T-cell (primary cell): ENCODE measurements at places on chromosomes 5 and 9.

DNA sequence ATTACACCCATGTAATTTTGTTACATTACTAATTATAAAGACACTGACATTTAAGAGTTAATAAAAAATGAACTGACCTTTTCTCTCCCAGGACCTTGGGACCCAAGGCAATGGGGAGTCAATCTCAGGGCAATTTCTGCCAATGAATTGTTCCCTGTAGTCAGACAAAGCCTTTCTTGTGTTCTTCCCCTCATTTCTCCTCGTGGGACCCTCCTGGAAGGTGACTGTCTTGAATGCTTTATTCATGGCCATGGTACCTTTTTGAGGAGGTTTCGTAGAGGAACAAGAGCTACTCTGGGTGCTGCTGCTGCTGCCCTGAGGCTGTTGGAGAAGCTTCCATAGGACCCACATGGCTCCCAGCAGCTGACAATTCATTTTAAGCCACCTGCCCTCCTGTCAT is 190.3 kb downstream of the SNX18 start:
- DNase-seq: no peak

DNA sequence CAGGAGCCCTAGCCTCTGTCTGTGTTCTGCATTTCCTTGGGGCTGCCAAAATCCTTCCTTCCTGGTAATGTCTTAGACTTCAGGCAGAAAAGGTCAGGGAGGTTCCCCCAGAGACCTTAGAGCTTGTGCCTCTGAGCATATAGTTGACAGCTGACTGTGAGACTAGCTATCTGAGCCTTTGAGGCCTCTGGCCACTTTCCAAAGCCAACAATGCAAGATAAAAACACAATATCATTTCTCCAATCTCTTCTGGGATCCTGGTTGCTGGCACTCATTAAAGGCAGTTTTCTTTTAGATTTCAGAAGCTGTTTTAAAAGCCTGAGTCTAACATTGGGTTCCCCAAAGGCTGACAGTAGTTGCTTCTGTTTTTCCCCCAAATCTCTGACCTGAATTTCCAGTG is 13.2 kb upstream of the GLRA1 start:
- DNase-seq: no peak

DNA sequence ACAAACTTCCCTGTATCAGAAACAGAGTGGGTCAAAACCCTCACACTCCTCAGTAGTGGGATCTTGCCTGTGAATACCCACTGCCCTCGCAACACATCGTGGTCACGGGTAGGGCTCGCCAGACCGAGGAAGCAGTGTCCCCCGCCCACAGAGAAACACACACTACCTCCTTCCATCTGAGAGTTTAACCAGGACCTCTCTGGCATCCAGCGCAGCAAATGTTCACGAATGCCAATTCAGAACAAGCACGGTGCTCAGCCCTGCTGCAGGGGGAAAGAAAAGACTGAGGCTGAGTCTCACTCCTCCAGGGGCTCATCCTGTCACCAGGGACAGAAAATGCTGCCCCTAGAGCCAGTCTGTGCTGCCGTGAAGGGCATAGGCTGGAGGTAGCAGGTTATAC is 42.5 kb upstream of the SYNPO start:
- no peak for DNase-seq

DNA sequence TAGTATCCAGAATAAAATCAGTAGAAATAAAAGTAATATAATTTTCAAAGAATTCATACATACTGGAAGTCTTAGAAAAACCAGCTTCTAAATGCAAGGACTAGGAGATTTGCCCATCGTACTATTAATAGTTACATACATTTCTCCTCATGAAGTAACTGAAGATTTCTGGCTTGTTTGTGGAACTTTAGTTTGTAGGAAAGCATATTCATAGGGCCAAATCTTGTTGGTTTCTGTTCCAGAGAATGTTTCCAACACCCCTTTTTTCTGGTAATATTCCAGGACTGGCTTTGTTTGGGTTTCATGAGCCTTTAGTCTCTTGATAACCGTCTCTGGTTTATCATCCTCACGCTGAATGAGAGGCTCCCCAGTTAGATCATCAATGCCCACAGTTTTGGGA is 66.3 kb upstream of the TJP2 start:
- DNase-seq: no peak

- no peak for DNase-seq
Observed at GRCh38 chr5:77925503-77925902, 149.4 kb upstream of the TBCA start.

- DNase-seq: no peak
Observed at GRCh38 chr5:39702928-39703327, 278.1 kb upstream of the DAB2 start.

- DNase-seq: no peak
Observed at GRCh38 chr9:4689021-4689420, 9.7 kb downstream of the CDC37L1 start.

GRCh38 chr5:132751444-132751843 is 4.2 kb downstream of the CCNI2 start:
- no peak for DNase-seq

- no peak for DNase-seq
Observed at GRCh38 chr9:36141288-36141687, 4.8 kb downstream of the GLIPR2 start.

GRCh38 chr5:149792540-149793255 is 62.6 kb downstream of the PPARGC1B start:
- no peak for DNase-seq

- no peak for DNase-seq
Observed at GRCh38 chr5:179823937-179824744, 3.4 kb downstream of the SQSTM1 start.

DNA sequence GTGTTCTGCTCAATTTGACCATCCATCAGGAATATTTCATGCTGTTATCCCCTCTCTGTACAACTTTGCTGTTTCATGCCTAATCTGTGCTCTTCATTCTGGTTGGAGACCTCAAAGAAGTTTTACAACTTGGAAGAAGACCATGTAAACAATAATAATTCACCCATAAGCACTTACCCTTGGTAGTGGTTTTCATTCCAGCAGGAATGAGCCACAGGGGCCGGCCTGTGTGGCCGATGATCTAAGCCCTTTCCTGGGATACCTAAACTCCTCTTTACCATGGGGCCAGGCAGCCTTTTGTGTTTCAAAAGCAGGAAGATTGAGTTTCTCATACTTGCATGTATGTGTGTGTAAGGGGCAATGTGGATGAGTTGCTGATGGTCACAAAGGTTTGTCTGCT is 165.0 kb downstream of the FGF1 start:
- DNase-seq: no peak

DNA sequence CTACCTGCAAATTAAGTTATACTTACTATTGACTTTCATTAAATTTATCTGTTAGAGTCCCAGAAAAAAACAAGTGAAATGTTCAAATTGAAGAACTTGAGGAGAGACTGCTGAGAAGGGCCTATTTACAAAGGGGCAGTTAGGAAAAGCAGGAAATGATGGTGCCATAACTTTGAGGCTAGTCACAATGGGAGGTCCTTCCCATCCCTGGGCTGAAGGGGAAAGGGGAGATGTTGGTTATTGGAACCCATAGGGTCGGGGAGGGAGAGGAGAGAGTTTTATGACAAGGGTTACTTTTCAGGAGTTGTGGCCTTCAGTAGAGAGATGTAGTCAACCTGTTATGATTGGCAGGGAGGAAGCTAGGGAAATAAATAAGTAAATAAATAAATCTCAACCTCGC is 169.1 kb downstream of the DMRT2 start:
- no peak for DNase-seq

DNA sequence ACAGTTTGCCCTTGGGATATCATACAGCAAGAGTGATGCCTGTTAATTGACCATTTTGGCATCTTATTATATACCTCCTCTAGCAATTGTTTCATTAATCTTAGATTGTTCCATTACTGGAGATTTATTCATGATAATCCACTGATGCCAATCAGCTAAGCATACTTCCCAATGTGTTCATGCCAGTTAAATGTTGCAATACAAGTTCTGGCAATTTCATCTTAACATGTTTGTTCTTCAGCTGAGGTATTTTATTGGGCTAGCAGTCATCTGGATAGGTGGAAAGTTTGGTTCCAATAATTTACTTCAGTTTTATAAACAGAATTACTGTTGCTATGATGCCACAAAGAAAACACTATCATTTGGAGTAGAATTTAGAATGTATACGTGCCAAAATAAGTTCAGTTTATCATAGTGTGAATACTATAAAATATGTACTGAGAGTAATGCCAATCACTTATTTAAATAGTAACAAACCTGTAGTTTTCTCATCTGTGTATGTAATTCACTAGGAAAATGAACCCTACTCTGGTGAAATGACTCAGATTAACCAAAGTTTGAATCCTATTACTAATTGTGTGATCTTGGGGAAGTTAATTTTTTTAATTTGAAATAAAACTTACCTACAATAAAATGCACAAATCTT is 27.9 kb upstream of the IL31RA start:
- DNase-seq: no peak

DNA sequence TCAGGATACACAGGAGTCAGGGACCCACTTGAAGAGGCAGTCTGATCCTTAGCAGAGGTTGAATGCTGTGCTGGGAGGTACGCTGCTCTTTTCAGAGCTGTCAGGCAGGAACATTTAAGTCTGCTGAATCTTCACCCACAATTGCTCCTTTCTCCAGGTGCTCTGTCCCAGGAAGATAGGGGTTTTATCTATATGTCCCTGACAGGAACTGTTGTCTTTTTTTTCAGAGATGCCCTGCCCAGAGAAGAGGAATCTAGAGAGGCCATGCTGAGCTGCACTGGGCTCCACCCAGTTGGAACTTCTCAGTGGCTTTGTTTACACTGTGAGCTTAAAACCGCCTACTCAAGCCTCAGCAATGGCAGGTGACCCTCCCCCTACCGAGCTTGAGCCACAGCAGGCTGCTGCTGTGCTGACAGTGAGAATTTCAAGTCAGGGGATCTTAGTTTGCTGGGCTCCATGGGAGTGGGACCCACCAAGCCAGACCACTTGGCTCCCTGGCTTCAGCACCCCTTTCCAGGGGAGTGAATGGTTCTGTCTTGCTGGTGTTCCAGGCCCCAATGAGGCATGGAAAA is 169.0 kb downstream of the FBXL17 start:
- DNase-seq: no peak

DNA sequence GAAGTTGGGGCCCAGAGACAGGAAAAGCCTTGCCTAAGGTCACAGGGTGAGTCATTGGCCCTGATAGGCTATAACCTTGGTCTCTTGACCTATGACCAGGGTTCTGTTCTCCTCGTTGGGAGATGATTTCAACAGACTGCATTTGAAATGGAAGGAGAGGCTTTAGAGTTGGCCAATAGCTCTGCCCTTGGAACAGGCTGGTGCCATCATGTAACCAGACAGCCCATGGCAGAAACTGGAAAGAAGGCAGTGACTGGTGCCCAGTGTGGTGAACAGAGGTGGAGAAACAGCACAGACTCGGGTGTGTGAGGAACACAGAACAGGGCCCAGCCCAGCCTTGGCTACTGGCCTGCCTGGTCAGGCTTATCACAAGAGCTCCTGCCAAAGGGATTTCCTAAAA is 109.8 kb upstream of the SLC25A48 start:
- no peak for DNase-seq

DNA sequence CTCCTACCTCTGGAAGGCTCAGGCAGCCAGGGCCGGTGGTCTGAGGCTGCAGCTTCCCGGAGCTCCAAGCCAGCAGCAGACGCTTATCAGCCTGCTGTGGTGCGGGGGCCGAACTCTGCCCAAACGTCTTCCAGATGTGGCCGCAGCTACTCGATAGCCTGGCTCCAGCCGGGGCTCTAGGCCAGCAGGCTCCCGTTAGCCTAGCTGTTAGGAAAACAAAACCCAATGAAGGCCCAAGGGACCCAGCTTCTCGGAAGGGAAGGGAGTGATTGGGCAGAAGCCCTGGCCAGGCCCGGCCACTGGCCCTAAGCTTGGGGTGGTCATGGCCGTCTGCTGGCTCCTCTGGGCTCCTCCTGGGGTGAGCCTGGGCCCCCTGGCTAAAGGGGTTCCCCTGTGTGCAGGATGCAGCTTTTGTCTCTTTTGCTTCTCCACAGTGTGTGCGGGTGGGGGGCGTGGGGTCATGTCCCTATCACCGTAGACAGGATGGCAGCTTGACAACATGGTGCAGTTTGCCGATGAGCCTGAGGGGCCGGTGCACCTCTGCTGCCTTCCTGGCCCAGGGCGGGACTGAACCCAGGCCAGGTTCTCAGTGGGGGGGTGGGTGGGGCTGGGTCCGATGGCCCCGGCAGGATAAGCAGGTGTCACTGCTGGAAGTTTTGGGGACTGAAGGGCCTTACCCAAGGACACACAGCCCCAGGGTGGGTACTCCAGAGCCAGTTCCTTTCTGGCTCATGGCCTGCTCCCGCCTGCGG is 18.7 kb downstream of the MYMK start:
- DNase-seq: no peak

GRCh38 chr5:24225051-24225450 is 419.7 kb downstream of the CDH10 start:
- DNase-seq: no peak

- DNase-seq: no peak
Observed at GRCh38 chr5:174307031-174307408, 261.5 kb downstream of the NSG2 start.

DNA sequence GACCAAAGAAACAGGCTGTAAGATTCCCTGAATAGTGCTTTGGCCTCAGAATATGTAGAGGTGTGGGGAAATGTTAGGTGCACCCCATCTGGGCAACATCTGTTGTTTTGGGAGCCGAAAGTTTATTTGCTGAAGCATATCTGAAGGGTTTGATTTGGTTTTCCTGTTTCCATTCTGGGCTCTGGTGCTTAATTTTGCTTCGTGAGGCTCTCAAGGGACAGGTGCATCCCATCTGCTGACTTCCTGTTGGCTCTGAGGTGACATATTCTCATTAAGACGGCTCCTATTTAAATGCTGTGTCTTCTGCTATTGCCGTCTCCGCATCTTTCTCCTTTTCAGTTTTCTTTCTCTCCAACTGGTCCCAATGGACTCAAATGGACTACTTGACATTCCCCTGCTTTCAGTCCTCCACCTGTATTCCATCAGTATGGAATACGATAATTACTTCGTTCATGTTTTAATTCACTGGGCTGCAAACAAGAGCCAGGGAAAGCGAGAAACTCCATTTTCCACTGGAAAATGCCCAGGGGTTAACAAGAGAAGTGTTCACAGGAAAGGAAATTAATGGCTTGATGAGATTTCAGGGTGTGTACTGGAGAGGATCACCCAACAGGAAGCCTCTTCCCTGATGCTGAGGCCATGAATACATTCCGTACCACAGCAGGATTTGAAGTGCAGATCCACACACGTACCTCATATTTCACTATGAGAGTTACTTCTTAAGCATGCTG is 104.0 kb downstream of the MTX3 start:
- DNase-seq: no peak

GRCh38 chr9:114777821-114778609 is 27.8 kb downstream of the TNFSF15 start:
- DNase-seq: peak; percentile 5

- DNase-seq: no peak
Observed at GRCh38 chr5:27158775-27159174, 120.4 kb upstream of the CDH9 start.

- no peak for DNase-seq
Observed at GRCh38 chr5:625516-625915, 13.4 kb downstream of the CEP72 start.

GRCh38 chr9:128683340-128684064 is 5.5 kb upstream of the SET start:
- no peak for DNase-seq

- no peak for DNase-seq
Observed at GRCh38 chr5:92002721-92003274, 619.7 kb upstream of the ARRDC3 start.
